Small intestine (tissue), 16 donors: ENCODE measurements at places on chromosomes 3 and 15.

GRCh38 chr3:175093748-175094147 is 234.6 kb downstream of the NAALADL2 start:
- DNase-seq, result no peak

GRCh38 chr3:131630097-131630496 is 127.3 kb upstream of the MRPL3 start:
- DNase-seq, result no peak

DNA sequence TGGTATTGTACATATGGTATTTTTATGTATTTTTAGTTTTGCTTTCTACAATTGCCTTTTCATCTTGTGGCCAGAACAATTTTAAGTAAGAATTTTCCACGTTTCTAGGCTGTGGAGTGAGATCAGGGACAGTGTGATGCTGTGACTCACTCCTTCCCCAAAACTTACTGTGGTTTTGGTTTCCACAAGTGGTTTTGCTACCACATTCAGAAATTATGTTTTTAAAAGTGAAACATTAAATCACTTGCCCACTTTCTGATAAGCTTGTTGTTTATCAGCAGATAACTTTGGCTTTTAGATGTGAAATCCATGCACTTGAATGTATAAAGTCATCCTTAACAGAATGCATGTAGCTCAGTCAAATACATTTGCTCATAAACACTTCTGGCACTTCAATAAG is 192.2 kb upstream of the THRB start:
- DNase-seq, result no peak

GRCh38 chr3:145313751-145314150 is 847.2 kb downstream of the PLOD2 start:
- DNase-seq, result no peak

- no peak for DNase-seq
Observed at GRCh38 chr3:11606090-11606784, 37.5 kb downstream of the VGLL4 start.

DNA sequence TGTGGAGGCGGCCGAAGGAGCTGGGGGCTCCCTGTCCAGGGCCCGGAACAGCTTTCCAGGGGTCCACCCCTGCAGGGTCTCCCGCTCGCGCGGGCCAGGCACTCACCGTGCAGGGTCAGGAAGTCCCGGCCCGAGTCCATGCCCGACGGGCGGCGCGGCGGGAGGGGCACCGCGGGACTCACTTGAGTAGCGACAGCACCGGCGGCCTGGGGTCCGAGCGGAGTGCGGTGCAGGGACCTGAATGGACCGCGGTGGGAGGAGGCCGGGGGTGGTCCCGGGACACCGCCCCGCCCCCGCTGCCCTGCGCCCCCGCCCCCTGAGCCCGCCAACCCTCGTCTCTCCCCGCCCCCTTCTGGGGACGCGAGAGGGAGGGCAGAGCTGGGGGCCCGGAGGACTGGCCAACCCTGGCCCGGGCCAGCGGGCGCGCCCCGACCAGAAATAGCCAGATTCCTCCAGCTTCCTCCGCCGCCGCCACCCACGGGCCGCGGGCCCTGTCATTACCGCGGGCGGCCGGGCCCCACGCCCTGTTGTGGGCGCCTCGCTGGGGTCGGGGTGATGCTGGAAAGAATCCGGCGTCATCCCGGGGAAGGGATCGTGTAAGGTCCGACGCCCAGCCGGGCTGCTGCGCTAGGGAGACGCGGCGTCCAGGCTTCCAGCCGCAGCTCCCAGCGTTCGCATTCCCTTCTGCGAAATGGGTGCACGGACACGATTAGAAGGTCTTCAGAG is at the start of gene PLCD1:
PLCD1 (minus strand) TSS at position 243 of the 726 bp plus-strand sequence; CDS start at position 140, 103 bp downstream.
- DNase-seq, result peak; percentile 72

DNA sequence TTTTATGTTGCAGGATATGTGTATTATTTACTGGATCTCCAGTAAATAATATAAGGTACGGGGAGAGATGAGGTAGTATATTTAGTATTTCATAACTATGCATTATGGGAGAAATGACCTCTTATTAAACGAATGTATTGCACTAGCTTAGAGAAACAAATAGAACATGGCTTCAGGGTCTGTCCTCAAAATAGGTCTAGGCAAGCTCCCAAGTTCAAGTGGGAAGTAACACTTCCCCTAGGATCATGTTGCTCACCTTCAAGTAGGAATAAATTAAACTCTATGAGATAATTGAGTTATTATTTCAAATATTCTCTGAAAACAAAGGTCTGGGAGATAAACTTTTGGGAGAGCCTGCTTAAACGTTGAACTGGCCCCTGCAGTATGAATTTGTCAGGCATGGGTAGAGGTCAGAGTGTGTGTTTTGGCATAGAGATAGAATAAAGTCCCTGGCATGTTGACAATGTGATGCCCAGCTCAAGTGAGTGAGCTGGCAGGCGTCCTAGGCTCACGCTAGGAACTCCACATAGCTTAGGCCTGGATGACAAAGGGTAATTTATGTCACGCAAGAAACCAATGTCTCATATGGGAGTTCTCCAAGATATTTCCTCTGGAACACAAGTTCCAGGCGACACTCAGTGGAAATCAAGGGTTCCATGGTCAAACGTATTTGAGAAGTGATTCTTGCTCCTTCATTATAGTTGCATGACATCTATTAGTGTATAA is 236.8 kb downstream of the CACNA2D3 start:
- no peak for DNase-seq

- DNase-seq, result no peak
Observed at GRCh38 chr3:134093956-134094355, 64.2 kb upstream of the SLCO2A1 start.

- DNase-seq, result no peak
Observed at GRCh38 chr15:34009656-34010055, 29.3 kb downstream of the AVEN start.

- DNase-seq, result peak; percentile 85
Observed at GRCh38 chr15:33201491-33202231, 7.1 kb upstream of the FMN1 start.

- no peak for DNase-seq
Observed at GRCh38 chr3:27422617-27423016, 53.4 kb upstream of the NEK10 start.

DNA sequence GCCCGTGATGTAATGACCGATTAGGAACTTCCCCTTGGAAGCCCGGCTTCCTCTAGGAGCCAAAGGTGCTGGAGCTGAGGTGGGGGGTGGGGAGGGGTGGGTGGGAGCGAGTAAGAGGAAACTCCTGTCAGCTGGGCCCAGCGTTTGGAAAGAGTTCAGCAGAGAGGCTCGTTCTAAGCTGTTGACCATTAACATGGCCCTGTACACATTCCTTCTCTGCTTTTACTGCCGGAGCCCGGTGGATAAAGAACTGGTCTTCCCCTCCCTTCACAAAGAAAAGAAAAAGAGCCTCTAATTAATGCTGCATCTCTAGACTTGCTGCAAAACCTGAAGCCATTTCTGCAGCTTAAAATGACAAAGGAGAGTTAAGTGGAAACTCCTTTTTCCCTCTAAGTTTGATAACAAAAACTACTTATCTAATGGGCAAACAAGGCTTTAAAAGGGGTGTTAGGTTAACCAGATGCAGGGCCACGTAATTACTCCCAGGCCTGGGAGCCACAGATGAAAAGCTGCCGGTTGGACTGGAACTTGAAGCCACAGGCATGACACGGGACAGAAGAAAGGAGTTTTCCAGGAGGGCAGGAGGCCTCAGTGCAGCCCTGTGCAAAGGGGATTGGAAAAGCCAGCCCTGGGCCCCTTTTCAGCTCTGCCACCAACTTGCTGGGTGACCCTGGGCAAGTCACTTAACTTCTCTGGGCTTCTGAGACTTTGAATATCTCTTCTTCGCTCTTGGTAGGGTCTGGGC is 71.3 kb downstream of the SMAD6 start:
- DNase-seq, result peak; percentile 64

GRCh38 chr15:41824062-41824745 is 3.7 kb upstream of the JMJD7 start:
- no peak for DNase-seq

- DNase-seq, result no peak
Observed at GRCh38 chr3:26622621-26623418, at the start of gene LRRC3B. Gene LRRC3B, plus strand, starts transcription at chr3:26622772. Its CDS starts 86,901 bp downstream, at chr3:26709673.

DNA sequence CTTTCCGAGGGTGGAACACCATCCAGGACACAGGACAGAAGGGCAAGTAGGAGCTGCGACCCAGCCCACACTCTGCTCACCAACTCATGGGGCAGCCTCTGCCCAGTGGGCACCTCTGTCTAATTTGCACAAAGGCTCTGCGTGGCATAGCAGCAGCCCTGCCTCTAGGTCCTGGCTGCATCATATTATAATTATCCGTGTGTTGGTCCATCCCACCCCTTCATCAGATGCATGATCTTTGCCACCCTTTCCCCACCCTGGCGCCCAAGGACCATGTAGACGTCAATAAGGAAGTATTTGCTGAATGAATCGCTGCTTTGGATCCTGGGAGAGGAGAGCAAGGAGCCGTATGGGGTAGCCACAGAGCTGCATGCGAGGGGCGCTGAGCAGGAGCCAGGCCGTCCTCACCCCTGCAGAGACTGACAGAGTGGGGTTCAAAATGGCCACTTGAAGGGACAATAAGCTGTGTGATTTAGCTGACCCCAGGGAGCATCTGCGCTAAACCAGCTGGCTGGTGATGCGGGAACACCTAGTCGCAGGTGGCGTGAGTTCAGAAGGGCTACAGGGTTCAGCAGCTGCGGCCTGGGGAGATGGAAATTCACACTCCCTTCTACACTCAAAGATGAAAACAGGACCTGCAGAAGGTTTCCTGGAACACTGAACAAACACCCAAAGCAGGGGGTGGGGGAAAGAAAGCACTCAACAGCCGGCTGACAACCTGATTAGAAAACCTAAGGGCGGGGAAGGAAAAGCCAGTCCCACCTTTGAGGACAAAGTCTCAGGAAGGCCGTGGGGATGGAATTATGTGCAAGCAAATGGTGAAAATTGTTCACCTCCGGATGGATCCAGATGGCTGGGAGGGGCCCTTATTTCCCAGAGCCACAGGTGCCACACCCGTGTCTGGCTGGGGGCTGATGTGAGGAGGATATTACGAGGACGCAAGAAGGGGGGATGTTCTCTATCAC is 6.4 kb downstream of the MGLL start:
- peak; percentile 92 for DNase-seq

DNA sequence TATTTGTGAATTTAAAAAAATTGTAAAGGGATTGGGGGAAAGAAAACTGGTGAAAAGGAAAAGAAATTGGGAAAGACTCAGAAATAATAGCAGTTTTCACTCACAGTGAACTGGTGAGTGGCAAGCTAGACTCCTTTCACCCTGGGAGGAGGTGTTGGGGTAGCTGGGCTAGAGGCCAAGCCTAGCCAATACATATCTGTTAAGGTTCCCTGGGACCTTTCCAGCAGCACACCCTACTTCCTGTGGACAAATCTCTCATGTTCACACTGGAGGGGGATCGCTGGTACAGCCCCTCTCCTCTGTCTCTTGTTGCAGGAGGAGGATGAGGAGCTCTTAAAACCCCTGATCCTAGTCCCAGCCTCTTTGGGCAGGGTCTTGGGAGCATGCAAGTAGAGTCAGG is 3.7 kb upstream of the RPP25 start:
- no peak for DNase-seq

- no peak for DNase-seq
Observed at GRCh38 chr15:40398413-40398873, 7.2 kb upstream of the IVD start.

GRCh38 chr3:131260525-131260924 is 121.0 kb upstream of the NUDT16 start:
- no peak for DNase-seq

DNA sequence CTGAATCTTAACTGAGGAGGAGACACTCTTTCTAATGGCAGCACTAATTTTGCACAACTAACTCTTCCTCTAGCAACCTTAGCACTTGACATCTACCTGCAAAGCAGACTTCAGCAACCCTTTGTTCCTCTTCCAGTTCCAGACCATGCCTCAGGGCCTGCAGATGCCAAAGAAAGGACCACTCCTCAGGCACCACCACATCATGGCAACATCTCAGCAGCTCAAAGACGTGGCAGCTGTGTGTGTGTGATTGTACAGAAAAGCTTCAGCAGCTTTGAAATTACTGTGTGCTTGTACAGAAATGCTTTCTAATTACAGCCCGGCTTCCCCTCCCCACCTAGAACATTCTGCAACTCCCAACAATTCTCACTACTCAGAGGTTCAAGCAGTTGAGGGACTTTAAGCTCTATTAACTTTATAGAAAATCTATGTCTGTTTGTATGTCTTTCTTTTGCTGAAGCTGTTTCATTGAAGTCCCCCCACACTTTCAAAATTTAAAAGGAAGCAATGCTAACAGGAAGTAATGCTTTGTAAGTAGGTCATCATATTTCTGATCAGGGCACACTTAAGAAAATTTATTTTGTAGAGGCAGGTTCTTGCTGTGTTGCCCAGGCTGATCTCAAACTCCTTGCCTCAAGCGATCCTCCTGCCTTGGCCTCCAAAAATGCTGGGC is 115.2 kb downstream of the CD47 start:
- no peak for DNase-seq

DNA sequence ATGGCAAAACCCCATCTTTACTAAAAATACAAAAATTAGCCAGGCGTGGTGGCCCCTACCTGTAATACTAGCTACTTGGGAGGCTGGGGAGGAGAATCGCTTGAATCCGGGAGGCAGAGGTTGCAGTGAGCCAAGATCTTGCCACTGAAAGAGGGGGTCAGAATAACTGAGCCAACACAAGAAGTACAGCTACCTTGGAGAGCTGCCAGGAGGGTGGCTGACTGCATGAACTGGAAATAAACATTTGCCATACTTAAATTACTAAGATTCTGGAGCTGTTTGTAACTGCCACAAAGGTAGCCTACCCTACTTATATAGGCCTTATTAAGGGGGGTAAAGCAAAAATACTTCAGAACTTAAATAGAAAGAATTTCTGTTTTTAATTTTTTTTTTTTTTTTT is 15.4 kb upstream of the PIK3CB start:
- DNase-seq, result peak; percentile 28

GRCh38 chr15:89368566-89369223 is 34.1 kb upstream of the POLG start:
- DNase-seq, result no peak

DNA sequence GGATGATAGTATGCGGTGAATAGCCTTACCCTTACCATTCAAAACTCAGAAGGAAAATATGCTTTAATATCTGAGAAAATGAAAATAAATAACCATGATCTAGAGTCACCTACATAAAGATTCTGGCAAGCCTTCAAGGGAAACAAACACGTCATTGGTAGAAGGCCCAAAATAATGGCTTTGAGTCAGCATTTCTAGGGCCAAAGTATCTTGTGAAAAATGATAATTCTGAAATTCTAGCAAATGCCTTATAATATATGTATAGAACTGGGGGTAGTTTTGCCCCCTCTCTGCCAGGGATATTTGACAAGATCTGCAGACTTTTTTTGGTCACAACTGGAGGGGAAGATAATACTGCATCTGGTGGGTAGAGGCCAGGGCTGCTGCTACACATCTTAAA is 15.4 kb downstream of the PLSCR1 start:
- no peak for DNase-seq
